Kidney (tissue), 22 donors: ENCODE measurements at places on chromosomes 3 and 15.

GRCh38 chr15:33194704-33195670 is at the start of gene FMN1:
TSS of gene FMN1 (minus strand) at chr15:33194714. CDS start at chr15:33154914, 39,800 bp downstream.
- peak; percentile 97 for DNase-seq

GRCh38 chr15:93474728-93475127 is 385.7 kb upstream of the RGMA start:
- DNase-seq, result no peak

GRCh38 chr15:40472171-40472727 is 1.5 kb downstream of the CHST14 start:
- DNase-seq, result no peak

DNA sequence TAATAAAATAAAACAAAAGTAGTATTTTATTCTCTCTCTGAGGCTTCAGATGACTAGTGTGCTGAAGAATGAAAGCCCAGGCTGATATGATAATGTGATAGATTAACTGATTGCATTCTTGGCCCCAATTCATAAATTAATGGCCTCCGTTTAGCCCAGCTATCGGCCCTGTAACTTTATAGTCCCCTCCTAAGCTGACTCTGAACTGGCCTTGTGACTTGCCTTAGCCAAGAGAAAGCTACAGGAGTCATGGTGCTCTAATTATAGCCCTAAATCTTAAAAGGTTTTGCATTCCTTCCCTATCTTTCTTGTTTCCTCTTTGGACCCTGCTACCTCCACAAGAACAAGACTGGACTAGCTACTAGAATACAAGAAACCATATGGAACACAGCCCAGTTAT is 123.2 kb upstream of the EPHA3 start:
- DNase-seq, result no peak

- DNase-seq, result no peak
These were observed 31.5 kb upstream of the KY start for GRCh38 chr3:134682196-134682880.
